Central memory CD4-positive, alpha-beta T cell (primary cell): ENCODE measurements at places on chromosomes 6 and 20.

DNA sequence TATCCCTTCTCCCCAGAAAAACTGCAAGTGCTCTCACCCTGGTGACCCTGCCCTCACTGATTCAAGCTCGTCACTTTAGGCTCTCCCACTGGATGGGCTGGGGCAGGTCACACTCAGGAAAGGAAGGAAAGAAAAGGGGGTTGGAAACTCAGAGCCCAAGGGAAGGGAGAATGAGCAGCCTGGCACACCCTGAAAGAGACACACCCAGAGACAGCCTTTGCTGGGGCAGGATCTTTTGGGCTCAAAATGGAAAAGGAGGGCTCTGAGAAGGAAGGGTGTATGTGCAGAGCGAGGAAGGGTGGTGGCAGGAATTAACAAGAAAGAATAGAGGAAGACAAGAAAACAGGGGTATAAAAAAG is 2.5 kb downstream of the PPP1R18 start:
- DNase-seq, result no peak

GRCh38 chr20:52078289-52078688 is 113.3 kb downstream of the ZFP64 start:
- DNase-seq, result no peak

DNA sequence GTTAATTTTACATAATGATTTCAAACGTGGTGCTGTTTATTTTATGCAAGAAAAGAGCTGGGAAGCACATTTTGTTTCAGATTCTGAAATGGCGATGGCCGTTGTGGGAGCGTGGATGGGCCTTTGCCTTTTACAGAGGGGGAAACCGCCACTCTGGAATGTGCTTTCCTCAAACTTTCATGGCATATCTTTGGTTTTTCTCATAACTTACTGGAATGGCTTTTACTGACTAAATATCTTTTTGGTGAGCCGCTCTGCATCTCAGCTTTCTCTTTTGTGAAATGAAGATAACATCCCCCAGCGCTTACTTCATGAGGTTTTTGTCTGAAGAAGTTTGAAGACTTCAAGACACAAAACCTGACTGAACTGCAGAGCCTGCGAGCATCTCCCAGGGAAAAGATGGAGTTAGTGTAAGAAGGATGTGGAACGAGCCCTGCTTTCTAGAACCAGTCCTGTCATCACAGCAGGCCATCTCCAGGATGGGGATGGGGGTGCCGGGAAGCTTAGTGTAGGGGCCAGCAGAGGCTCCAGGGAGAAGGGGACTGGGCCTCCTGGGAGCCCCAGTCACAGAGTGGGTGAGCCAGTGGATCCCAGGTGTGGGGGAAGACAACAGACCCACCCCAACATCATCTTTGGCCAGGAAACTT is 61.8 kb upstream of the TIAM2 start:
- DNase-seq, result no peak

DNA sequence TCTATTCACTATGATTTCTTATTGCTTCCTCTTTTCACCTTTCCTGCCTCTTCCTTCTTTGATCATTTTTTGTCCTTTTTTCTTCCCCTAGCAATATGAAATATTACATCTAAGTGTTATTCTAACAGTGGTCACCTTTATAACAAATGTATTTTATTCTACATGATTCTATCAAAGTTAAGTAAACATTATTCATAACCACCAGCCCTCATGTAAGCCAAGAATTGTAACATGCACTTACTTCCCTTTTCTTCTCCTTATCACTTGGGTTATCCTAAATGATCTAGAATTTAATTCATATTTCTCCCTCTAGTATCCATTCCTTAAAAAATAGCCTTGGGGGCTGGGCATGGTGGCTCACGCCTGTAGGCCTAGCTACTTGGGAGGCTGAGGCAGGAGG is 88.3 kb upstream of the SLC22A23 start:
- no peak for DNase-seq

GRCh38 chr20:45919542-45920399 is 7.8 kb upstream of the PLTP start:
- DNase-seq, result no peak

- no peak for DNase-seq
These were observed 237.8 kb downstream of the LY86 start for GRCh38 chr6:6826095-6826901.

- no peak for DNase-seq
These were observed 21.6 kb downstream of the MOCS3 start for GRCh38 chr20:50980071-50980681.

- no peak for DNase-seq
These were observed 39.3 kb downstream of the PCNA start for GRCh38 chr20:5080384-5080877.

- DNase-seq, result no peak
These were observed 313.4 kb upstream of the PLCB4 start for GRCh38 chr20:8755340-8756118.

- DNase-seq, result no peak
These were observed 158.6 kb downstream of the RNF144B start for GRCh38 chr6:18545726-18546125.

GRCh38 chr6:140138311-140139010 is 764.0 kb upstream of the CITED2 start:
- DNase-seq, result no peak

GRCh38 chr6:132330759-132331158 is 70.5 kb downstream of the MOXD1 start:
- DNase-seq, result no peak

- no peak for DNase-seq
These were observed 61.9 kb upstream of the CARMIL1 start for GRCh38 chr6:25217302-25217701.

DNA sequence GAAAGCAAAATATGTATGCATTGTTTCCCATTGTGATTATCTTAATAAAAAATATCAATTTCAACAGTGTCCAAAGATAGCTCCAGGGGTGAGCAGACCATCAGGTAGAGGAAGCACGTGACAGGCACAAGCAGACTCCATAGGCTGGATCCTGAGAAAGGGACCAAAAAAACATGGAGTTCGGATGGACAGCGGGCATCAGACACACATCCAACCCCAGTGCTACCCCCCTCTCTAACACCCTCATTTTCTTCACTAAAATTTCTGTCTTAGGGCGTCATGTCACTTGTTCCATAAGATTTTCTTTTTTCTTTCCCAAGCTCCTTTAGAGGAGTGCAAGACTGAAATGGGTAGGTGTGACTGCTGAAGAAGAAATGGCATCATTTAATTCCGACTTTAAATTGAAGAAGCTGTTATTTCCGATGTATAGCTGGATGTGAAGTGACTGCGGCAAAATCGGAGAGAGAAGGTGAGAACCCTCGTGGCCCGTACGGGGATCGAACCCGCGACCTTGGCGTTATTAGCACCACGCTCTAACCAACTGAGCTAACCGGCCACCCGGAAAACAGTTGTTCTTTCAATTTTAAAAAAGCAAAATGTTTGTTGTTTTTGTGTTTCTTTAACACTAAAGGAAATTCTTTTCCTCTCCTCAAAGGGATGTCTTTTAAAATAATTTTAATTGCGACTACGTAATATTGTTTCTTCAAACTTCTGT is 10.3 kb upstream of the PRSS16 start:
- DNase-seq, result peak; percentile 17

DNA sequence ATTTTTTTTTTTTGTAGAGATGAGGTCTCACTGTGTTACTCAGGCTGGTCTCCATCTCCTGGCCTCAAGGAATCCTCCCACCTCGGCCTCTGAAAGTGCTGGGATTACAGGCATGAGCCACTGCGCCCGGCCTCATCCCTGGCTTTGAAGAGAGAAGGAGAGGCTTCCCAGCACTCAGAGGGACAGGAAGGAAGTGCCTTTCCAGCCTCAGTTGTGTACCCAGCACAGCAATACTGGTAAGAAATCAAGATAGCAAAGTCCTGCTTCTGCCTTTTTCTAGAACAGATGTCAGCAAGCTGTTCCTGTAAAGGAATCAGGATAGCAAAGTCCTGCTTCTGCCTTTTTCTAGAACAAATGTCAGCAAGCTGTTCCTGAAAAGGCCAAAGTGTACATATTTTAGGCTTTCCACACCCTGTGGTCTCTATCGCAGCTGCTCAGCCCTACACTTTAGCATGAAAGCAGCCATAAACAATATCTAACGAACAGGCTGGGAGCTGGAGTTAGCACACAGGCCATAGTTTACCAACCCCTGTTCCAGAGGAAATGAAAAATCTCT is 6.3 kb upstream of the PLTP start:
- DNase-seq, result no peak

GRCh38 chr6:9708600-9708999 is 706.3 kb downstream of the TFAP2A start:
- DNase-seq, result no peak

DNA sequence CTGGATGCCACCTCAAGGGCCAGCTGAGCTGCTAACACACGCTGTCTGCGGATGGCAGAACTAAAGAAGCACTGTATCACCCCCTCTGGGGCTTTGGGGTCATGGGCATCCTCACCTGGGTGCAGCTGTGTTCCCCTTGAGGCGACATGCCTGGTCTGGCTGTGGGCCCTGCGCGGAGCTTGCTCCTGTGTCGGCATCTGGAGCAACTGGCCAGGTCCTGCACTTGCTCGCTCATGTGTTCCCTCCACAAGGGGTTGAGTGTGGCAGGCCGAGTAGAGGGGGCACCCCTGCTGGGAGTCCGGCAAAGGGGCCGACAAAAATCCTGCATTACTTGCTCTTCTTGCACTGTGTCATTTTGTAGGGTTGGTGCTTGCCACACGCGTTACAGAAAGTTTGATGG is 189.0 kb downstream of the CDKAL1 start:
- DNase-seq, result no peak

GRCh38 chr20:8357703-8358102 is 225.6 kb downstream of the PLCB1 start:
- no peak for DNase-seq

DNA sequence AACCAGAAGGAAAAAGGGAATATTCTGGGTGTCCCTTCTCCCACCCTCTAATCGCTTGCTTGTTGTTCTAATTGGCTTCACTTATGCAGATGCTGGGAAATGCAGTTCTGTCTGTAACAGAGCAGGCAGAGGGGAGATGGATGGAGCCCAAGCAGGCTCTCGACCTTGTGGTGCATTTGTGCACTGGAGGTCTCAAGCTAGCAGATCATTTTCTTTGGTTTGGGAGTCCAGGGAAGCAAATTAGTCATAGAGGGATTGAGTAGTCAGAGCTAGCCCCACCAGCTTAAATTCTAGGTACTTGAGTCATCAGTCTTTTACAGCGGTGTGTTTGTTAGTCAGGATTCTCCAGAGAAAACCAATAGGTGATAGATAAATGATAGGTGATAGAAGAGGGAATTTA is 234.7 kb upstream of the ECI2 start:
- no peak for DNase-seq

- DNase-seq, result peak; percentile 29
These were observed 25.3 kb downstream of the MDN1 start for GRCh38 chr6:89794324-89794723.

GRCh38 chr6:162373192-162373591 is 354.4 kb downstream of the PRKN start:
- no peak for DNase-seq

DNA sequence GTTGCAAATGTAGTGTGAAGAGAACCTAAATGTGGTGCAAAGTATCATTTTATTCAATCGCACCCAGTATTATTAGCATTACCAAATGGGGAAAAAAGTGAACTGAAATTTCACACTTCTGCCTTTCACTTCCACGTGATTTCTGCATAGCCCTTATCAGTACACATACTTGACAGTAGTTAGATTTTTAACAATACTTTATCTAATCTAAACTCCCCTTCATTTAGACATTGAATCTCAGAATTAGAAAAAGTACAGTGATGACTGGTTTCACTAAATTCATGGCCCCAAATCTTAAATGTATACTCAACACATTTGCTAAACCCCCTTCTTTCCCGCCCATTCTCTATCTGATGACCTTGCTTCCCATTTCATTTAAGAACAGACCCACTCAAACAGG is 14.3 kb downstream of the STX7 start:
- DNase-seq, result no peak

GRCh38 chr6:38603496-38603895 is 36.2 kb downstream of the BTBD9 start:
- DNase-seq, result no peak

DNA sequence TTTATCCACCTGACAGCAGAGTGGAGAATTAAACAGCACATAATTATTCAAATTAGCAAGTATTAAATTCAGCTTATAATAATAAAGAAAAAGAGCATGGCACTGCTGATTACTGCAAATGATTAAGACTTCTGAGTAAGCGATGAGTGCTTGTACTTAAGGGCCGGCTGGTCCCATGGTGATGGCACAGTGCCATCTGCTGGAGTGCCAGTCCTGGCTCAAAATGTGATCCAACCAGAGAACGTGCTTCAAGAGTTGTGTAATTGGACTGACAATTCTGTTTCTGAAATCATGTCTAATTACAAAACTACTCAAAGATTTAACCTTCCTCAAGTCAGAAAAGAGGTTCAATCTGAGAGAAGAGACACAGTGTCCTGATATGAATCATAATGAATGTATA is 181.6 kb upstream of the RGS17 start:
- DNase-seq, result no peak

DNA sequence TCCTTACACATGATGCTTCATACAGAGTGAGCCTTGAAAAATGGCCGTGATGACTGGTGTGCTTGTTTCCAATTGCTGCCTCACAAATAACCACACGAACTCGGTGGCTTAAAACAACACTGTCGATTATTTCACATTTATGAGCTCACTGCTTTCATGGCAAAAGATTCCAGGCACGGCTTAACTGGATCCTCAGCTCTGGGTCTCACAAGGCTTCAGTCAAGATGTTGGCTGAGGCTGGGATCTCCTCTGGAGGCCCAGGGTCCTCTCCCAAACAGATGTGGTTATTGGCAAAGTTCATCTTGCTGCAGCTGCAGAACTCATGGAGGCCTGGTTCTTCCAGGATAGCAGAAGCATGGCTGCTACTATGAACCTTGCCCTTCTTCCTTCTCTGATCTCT is 144.6 kb downstream of the TFAP2C start:
- DNase-seq, result no peak

GRCh38 chr6:170293341-170294231 is 2.7 kb upstream of the DLL1 start:
- DNase-seq, result no peak

DNA sequence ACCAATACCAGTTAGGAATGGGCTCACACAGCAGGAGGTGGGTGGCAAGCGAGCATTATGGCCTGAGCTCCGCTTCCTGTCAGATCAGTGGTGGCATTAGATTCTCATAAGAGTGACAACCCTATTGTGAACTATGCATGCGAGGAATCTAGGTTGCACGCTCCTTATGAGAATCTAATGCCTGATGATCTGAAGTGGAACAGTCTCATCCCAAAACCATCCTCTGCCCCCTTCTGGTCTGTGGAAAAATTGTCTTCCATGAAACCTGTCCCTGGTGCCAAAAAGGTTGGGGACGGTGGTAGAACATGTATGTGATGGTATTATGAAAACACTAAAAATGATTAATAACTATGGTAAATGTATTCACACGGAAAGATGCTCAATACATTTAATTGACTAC is 99.7 kb upstream of the HIVEP1 start:
- DNase-seq, result no peak
